ENCODE measurements at places on chromosomes 12 and 14. TPM values are rescaled to one million over a fixed set of nuclear protein-coding genes. Genes with fewer than 3 reads are reported as not detected.
A peak's percentile ranks its signal among the peaks of the same experiment; 100 is the strongest.

DNA sequence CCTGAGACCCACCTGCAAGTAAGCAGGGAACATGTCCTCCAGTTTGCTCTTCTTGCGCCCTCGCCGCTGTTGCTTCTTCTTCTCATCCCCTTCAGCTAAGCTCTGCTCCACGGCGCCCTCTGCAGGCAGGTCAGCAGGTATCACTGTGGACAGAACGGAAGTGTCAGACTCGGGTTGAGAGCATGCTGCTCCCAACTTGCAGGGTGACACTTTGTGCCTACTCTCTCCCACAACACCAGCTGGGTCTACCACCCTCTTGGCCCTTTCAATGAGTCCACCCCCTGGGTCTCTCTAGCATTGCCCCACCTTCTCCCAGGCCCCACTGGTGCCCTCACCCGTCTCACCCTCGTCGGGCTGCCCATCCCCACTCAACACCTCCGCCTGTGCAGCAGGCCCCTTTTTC lies 16.7 kb downstream of the KMT2D start:
- DNase-seq: peak; percentile 44

GRCh38 chr12:13299457-13299856 lies 102.9 kb downstream of the EMP1 start:
- no peak for DNase-seq

DNA sequence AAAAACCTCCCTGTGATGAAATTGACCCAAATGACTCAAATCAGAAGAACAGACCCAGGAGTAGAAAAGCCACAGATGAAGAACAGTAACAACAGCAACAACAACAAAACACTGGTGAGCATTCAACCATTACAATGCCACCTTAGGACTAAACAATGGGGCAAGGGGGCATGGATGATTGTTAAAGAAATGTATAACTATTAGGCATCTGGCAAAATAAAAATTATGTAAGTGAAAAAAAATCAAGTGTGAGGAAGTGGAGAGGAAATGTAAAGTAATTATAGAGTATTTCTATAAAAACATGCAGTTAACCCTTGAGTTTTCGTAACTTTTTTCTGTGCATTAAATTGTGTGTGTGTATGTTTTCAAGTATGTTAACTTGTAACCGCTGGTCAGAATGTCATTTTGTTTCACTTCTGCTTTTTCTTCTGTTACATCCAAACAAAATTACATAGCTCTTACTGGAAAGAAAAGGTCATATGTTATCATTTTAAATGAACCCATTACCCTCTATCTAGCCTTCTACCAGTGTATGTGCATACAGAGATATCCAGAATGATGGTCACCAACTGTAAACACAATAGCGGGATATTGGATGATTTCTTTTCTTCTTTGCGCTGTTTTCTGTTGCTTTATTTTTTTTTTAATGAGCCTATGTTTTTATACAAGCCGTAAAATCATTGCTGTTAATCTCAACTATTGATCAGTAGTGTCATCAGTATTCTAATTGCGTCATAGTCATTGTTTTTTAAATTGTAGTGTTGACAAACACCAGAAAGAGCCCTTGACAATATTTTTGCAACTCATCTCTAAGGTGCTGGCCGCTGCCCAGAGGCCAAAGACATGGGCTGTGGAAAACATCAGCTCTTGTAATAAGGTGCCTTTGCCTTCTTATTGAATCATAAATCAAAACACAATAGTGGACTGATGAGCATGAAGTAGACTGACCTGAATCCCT lies 170.6 kb downstream of the CRADD start:
- no peak for DNase-seq

DNA sequence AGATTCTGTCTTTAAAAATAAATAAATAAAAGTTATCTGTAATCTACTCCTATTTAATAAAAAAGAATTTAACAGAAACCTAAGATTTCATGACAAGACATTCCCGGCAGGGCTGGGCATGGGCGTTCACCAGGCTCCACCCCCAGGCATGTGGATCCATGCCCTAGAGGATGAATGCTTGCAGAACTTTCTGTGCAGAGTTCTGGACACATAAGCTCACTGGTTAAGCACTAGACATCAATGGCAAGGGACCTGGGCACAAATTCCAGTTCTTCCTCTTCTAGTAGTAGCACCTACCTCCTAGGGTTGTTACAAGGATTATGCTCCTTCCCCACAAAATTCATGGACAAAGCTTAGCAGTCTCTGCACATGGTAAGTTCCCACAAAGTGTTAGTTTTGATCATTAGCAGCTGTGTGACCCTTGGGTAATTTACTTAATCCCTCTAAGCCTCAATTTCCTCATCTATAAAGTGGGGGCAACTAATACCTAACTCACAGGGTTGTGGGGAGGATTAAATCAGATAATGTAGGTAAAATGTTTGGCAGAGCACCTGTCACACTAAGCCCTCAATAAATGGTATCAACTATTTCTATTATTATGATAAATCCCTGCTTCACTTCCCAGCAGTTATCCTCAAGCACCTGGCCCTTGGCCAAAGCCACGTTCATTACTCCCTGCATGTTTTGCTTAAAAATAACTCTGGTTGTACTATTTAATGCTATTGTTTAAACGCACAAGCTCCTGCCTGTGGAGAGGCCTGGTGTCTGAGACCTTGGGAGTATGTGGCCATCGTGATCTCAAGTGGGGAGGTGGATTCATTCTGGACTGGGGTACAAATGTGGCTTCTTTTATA lies 9.8 kb downstream of the GALNT6 start:
- no peak for DNase-seq

GRCh38 chr12:124365726-124366430 lies 71.0 kb downstream of the RFLNA start:
- DNase-seq: no peak

DNA sequence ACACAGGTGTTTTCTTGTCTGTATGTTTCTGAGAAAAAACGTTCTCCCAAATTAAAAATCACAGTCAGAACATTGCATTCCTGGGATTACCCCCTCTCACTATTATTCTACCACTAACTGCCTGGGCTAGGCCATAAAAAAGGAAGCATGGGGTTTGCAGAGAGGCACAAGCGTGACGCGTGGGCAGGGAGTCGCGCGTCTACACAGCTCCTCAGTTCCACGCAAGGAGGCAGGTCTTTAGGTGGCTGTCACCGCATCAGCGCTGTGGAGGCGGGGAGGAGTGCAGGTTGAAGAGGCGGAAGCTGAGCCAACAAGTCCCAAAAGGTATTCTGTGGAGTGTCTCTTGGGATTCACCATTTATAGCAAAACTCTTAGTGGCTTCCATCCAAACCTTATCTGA lies 109.9 kb downstream of the RIMBP2 start:
- no peak for DNase-seq

- DNase-seq: no peak
Measured at GRCh38 chr14:96267336-96267735, 11.3 kb downstream of the BDKRB1 start.

DNA sequence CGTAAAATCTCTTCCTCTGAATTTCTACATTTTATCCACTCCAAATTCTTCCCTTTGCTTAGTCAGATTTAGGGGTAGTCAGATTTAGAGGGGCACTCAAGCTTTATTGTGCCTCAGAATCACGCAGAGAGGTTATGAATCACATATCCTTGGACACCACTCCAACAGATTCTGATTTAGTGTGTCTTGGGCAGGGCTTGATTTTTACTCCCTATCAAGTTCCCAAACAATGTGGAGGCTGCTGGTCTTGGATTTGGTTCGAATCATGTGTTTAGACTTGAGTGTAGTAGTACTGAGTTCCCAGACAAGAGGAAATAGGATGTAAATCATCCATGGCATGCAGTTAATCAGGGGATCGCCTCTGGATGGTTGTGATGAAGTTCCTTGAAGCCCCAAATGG lies 298.1 kb upstream of the CLEC14A start:
- DNase-seq: no peak

GRCh38 chr14:31717294-31718085 lies 156.3 kb downstream of the NUBPL start:
- DNase-seq: no peak

GRCh38 chr12:31618228-31619025 lies 27.5 kb upstream of the DENND5B start:
- DNase-seq: no peak

DNA sequence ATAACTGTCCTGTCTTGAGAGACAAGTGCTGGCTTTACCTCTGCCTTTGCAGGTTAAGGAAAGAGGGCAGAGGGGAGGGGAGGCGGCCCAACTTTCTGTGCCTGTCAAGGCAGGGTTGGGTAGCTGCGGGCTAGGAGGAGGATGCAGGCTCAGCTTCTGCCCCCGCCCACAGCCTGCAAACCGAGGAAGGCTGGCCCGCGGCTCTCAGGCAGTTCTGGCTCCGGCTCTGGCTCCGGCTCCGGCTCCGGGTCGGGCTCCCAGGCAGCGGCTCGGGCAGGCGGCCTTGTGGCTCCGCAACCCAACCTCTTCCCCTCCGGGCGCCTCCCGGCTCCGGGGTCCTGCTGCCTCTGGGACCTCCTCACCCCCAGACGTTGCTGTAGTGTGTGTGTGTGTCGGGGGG lies 92.9 kb downstream of the TMEM30B start:
- DNase-seq: no peak

DNA sequence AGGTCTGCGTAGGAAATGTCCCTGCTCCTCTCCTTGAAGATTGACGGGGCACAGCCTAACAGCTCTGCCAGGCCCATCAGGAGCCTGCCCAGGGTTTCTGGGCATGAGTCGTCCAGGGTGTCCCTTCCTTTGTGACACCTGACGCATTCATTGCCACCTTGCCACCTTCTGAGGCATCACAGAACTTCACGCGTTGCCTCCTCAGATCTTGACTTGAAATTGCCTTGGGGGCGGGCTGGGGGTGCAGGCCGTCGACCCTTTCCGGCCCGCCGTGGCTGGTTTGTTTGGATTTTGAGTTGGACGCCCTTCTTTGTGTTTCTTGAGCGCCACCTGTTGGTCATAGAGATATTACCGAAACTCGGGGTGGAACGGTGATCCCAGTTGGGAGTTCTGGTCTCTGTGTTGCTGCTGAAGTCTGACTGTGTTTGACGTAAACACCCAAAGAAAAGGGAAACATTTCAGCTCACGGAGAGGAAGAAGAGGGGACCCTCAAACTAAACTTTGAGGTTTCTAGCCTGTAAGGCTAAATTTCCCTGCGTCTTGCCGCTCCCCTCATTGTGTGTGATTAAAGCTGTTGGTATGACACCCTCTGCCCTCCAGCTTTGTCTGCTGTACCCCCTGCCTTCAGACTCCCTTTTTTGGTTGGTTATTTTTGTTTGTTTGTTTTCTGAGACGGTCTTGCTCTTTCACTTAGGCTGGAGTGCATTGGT lies 44.6 kb downstream of the MLXIP start:
- peak; percentile 61 for DNase-seq

GRCh38 chr14:104991896-104992230 lies 6.3 kb downstream of the CLBA1 start:
- no peak for DNase-seq

DNA sequence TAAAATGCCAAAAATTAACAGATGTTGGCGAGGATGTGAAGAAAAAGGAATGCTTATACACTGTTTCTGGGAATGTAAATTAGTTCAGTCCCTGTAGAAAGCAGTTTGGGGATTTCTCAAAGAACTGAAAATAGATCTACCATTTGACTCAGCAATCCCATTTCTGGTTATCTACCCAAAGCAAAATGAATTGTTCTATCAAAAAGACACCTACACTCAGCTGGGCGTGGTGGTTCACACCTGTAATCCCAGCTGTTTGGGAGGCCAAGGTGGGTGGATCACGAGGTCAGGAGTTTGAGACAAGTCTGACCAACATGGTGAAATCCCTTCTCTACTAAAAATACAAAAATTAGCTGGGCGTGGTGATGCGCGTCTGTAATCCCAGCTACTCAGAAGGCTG lies 279.3 kb upstream of the PDE3A start:
- DNase-seq: no peak

GRCh38 chr12:6120796-6121473 lies 3.5 kb downstream of the VWF start:
- no peak for DNase-seq

DNA sequence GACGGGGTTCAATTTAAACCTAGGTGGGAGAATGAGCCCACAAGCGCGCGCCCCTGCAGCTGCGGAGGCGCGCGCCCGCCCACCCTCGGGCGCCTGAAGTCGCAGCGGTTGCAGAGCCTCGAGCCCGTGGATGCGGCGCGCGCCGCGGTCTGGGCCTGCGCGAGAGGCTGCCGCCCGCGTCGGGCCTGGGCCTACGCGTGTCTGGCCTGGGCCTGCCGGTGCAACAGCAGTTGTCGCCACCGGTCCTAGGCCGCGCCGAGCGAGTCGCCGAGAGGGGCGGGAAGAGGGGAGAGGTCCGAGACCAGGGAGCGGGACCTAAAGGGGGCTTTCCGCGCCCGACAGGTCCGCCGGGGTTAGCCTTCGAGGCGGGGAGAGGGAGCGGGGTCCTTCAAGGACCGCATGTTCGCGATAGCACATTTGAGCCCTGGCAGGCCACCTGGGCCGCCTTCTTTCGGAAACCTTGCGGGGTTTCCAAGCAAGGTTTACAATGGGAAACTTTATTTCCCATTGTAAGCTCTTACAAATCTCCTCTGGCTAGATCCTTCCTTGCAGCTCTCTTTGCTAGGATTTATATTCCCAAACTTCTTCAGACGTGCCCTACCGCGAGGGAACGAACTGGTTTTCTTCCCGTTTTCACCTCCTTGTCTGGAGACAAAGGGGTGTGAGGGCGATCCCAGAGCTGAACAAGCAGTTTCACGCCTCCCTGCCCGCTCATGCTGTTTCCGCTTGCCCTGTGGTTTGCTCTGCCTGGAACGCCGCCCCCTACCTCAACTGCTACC lies 6.8 kb downstream of the SIX6 start:
- DNase-seq: no peak

GRCh38 chr14:31307618-31308017 lies 100.0 kb upstream of the HECTD1 start:
- DNase-seq: no peak

DNA sequence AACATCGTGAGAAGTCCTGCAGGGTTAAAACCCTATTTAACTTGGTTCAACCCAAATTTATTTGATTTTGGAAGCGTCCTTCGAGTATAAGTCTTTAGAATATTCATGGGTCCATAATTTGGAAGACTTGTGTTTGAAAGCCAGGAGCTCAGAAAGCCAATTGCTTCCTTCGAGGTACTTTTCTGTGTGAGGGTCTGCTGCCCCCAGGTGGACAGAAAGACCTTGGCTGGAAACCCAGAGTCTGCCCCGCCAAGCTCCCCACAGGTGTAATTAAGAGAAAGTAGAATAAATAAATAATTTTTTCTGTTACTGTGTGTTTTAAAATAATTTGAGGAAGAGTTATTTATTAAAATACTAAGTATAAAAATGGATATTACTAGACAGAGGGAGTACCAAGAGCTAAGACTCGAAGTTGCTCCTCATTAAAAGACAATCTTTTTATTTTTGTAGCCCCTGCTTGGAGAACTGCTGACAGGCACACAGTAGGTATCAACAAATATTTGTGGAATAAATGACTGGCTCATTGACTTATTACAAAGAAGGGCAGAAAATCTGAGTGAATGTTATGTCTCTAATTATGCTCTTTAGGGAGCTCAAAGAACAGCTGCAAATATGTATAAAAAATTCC lies 105.8 kb downstream of the PAH start:
- DNase-seq: no peak

The RASSF8 gene
- 32.0 TPM for total RNA-seq

The FGF23 gene
- total RNA-seq: not detected

The LIN52 gene
- 11.3 TPM for total RNA-seq

The OR5AU1 gene
- not detected for total RNA-seq

The CIROP gene
- total RNA-seq: 0.25 TPM

The POLR3B gene
- total RNA-seq: 10.9 TPM

The CCDC184 gene
- total RNA-seq: 0.24 TPM
